ENCODE measurements at places on chromosomes 1 and 21. TPM values are rescaled to one million over a fixed set of nuclear protein-coding genes. Genes with fewer than 3 reads are reported as not detected.

Gene NUDT4B
- total RNA-seq, result 10.4 TPM

Gene GNAT2
- not detected for total RNA-seq

Gene MTMR11
- total RNA-seq, result 3.9 TPM

Gene KCNJ9
- total RNA-seq, result not detected

Gene CDC42
- total RNA-seq, result 369 TPM

Gene S100A6
- total RNA-seq, result 237 TPM

Gene RAB29
- total RNA-seq, result 23.2 TPM

Gene ALX3
- total RNA-seq, result not detected

Gene LCE1E
- 0.42 TPM for total RNA-seq

Gene BTG2
- 17.5 TPM for total RNA-seq

Gene LCE1A
- total RNA-seq, result not detected

Gene MLLT11
- total RNA-seq, result 16.1 TPM

Gene LCE1C
- total RNA-seq, result not detected

Gene C8B
- not detected for total RNA-seq
